NCI-H1694 (cell line): ENCODE measurements at places on chromosomes 6 and 20.

DNA sequence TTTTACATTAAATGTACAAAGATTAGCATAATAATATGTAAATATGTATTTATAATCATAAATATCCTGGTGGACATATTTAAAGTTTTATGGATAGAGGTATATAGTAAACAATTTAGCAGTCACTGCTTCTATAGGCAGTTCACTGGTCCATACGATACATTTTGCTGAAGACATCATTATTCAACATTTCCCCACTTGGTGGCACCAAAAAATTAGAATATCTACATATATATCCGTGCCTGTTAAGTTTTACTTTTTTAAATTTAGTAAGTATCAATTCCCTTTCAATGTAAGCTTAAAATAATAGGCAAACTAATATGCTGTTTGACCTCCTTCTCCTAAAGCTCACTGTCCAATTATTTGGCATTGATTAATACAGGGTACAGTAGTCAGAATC, 64.2 kb downstream of the LMBRD1 start:
- peak; percentile 18 for DNase-seq

DNA sequence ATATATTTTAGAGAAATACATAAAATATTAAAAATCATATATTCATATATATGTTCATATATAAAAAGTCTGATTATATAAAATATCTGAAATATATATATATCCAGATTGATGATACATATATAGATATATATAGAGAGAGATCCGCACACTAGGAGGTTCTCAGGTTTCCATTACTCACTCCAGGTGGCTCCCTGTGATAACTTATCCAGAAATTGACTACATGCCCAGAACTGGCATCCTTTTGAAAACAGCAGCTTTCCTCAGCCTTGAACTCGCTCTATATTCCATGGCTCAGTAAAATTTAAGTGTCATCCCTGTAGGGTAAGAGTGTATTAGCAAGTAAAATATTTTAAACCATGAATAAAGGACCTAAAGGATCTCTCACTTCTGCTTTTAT, 206.8 kb downstream of the TINAG start:
- DNase-seq = peak; percentile 54

DNA sequence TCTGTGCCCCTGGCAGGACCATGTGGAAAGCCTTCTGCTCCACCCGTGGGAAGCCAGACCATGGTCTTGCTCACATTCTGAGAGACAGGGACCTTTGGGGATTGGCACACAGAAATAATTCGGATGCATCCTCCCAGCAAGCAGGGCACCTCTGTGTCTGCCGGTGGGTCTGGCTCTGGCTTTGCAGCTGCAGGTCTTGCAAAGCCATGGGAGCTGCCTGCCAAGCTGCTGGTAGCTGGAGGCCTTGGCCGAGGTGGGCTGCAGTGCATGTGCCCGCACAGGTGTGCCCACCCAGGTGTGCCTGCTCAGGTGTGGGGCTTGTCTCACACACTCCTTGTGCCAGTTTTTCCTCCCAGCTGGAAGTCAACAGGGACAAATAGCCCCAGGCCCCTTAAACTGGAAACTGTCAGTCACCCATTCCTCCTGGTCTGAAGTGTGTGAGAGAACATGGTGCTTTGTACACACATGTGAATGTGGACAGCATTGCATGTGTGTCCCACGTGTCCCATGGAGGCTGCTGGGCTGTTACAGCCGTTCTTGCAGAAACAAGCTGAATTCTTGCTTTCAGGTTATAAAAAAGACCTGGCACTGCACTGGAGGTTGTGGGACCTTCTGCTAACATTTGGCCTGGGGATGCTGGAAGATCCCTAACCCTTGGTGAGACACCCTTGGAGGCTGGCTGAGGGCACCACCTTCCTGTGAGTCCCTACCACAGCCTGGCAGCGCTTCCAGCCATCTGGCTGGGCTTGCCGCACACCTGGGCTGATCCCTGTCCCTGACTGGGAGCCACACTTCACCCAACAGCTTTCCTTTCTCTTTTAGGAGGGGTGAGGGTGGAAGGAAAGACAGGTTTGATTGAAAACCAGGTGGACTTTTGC, 54.9 kb upstream of the SMOC2 start:
- DNase-seq = no peak

DNA sequence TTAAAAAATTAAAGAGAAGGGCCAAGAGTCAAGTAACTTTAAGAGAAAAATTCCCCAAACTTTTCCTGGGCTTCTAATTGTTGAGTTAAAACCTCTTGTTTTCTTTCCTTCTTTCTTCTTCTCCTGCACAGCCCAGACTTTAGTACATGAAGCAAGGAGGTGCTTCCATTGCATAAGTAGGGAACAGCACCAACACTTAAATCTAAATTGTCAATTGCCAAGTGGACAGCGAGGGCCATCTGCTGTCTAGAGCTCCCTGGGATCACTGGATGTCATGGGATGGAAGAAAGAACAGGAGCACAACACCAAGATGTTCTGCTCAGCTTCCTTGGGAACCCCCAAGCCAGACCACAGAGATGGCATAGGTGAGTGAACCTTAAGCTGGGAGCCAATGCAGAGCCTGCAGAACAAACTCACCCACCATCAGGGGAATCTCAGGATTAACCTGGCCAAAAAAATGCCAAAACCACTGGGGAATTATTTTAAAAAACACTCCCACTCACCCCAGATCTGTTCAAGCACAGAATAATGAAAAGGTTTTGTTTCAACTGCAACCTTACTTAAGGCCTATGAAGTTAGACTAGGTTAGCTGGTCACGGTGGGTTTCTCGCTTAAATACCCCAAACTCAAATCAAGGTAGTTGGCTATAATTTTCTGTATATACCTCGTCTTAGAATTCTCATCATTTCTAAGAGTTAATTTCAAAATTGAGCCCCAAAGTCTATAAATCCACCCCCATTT, 67.8 kb downstream of the TNFRSF21 start:
- no peak for DNase-seq

DNA sequence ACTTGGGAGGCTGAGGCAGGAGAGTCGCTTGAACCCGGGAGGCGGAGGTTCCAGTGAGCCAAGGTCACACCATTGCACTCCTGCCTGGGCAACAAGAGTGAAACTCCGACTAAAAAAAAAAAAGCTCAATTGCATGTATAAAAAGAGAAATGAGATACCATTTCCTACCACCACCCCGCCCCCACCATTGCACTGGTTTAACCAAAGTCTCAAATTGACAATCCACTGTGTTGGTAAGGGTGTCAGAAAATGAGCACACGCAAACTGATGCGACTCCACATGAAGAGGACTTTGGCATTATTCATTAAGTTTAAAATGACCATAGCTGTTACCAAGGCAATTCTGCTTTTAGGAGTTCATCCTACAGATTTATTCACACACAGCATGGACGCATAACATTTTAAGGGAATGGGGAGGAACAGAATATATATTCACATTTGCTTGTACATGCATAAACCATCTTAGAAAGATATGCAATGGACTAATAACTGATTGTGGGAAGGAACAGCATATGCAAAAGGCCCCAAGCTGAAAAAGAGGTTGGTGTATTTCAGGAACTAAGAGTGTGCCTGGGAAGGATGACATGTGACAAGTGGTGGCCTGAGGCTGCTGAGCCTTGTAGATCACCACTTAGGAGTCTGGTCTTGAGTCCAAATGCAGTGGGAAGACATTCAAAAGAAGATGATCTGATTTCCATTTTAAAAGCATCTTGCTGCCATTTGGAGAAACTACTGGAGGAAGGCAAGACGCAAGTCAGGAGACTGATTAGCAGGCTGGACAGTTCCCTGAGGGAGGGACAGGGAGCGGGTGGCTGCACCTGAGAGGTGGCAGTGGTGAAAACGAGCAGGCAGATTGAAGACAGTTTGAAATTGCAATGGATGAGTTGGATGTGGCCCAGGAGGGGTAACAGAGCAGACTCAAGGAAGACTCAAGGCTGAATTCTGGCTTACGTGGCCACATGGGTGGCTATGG, 37.2 kb upstream of the PTPN1 start:
- no peak for DNase-seq

DNA sequence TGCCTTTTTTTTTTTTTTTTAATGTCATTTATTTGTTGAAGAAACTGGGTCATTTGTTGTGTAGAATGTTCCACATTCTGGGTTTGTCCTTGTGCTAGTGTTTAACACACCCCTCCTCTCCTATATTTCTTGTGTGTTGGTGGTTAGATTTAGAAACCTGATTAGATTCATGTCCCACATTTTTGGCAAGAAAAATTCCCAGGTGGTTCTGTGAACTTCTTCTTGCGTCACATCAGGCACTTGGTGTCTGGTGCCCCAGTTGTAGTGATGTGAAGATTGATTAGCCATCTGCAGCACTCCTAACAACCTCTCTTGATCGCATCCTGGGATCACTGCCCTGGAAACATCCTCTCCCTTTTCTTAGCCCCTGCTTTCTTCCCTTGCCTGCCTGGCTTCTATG, 7.8 kb downstream of the PIGT start:
- no peak for DNase-seq

DNA sequence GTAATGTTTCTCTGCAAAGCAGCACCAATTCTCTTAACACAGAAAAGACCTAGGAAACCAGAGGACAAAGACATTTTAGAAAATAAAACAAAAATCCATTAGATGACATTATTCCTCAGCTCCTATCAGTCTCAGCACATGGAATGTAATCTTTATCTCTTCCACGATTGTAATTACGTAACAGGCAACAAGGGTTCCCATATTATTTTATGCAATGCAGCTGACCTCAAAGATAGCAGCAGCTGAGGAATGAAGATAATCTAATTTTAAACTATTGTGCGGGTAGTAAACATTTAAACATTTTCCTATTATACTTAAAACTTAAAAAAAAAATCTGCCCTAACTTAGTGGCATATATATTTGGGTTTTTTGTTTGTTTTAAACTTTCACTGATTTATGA, 33.0 kb upstream of the PTCHD4 start:
- no peak for DNase-seq

GRCh38 chr6:153373869-153374268, 242.8 kb upstream of the RGS17 start:
- DNase-seq = no peak

- DNase-seq = no peak
Observed at GRCh38 chr6:4632421-4632820, 143.8 kb upstream of the CDYL start.

DNA sequence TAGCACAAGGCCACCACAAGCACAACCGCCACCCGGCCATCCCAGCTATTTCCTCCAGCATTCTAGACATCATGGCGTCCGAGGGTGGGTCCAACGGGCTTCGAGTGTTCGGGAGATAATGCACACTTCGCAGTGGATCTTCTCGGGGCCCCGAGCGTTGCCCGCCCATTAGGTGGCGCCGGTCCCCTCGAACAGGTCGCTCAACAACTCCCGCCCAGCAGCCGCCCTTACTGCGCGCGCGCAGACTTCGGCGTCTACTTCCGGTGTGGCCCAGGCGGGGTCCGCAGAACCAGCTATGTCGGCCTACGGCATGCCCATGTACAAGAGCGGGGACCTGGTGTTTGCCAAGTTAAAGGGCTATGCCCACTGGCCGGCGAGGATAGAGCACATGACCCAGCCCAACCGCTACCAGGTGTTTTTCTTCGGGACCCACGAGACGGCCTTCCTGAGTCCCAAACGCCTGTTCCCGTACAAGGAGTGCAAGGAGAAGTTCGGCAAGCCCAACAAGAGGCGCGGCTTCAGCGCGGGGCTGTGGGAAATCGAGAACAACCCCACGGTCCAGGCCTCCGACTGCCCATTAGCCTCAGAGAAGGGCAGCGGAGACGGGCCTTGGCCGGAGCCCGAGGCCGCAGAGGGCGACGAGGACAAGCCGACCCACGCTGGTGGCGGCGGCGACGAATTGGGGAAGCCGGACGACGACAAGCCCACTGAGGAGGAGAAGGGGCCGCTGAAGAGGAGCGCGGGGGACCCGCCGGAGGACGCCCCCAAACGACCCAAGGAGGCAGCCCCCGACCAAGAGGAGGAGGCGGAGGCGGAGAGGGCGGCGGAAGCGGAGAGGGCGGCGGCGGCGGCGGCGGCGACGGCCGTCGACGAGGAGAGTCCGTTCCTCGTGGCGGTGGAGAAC, at the start of gene HDGFL1:
Gene HDGFL1 (plus strand): TSS at position 286 of the 904 bp plus-strand sequence. CDS start 10 bp downstream, at position 296.
- DNase-seq = no peak

- DNase-seq = peak; percentile 42
Observed at GRCh38 chr20:21719592-21720214, 14.2 kb downstream of the PAX1 start.

DNA sequence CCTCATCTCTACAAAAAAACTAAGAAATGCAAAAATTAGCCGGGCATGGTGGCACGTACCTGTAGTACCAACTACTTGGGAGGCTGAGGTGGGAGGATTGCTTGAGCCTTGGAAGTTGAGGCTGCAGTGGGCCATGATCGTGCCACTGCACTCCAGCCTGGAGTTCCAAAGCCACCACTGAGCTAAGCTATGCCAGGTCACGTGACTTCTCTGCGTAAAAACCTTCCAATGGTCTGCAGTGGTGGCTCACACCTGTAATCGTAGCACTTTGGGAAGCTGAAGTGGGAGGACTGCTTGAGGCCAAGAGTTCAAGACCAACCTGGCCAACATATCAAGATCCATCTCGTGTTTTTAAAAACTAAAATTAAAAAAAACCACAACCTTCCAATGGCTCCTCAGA, 1.7 kb downstream of the SF3B5 start:
- DNase-seq = no peak

DNA sequence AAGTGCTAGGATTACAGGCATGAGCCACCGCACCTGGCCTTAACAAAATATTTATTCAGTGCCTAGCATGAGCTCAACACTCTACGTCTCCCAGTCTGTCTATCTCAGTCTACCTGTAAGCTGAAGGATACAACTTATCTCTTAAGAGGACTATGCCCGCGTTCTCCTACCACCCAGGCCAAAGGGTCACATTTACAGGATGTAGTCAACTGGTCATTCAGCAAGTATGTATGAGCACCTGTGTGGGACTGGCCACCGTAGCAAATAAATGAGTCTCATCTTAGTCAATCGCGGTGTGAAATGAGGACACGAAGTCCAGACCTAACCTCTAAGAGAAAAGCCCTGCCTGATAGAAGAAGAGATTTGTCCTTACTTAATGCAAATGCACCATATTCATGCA, 49.9 kb downstream of the MUC22 start:
- DNase-seq = no peak

- DNase-seq = no peak
Observed at GRCh38 chr6:103538381-103538780, 1321.3 kb downstream of the HACE1 start.

- no peak for DNase-seq
Observed at GRCh38 chr6:33862536-33862935, 58.7 kb upstream of the MLN start.
